ENCODE measurements at places on chromosomes 12 and 14.

DNA sequence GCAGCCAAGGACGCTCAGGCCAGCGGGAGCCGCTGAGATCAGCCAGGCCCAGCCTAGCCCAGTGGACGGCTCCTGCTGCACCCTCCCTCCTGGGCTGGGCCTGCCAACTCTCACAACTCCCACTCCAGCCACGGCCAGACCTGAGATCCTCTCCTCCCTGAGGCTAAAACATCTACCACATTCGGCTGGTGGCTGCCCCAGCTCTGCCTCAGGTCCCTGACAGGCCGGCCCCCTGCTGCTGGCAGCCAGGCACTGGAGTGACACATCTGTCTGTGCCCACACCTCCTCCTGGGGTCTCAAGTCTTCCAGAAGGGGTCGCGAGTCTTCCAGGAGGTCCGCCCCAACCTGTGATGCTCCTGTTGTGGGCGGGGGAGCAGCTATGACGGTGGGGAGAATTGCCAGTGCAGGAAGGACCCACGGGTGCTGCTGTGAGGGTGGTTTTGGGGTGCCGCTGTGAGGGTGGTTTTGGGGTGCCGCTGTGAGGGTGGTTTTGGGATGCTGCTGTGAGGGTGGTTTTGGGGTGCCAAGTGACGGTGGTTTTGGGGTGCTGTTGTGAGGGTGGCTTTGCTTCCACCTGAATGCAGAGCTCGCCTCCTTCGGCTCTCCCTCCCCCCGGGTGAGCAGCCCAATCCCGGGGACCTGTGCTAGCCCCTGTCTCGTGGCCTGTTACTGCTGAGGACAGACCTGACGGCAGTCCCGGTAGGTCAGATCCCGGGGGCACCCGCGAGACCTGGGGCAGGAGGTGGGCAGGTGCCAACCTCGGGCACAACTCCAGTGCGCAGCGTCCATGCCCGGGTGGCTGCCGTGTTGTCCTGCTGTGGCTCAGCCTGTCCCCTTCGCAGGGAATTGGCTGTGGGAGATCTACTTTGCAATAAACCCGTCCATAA, 27.5 kb upstream of the C14orf180 start:
- DNase-seq, result no peak

- DNase-seq, result no peak
These were observed 74.0 kb upstream of the G2E3 start for GRCh38 chr14:30484976-30485375.

DNA sequence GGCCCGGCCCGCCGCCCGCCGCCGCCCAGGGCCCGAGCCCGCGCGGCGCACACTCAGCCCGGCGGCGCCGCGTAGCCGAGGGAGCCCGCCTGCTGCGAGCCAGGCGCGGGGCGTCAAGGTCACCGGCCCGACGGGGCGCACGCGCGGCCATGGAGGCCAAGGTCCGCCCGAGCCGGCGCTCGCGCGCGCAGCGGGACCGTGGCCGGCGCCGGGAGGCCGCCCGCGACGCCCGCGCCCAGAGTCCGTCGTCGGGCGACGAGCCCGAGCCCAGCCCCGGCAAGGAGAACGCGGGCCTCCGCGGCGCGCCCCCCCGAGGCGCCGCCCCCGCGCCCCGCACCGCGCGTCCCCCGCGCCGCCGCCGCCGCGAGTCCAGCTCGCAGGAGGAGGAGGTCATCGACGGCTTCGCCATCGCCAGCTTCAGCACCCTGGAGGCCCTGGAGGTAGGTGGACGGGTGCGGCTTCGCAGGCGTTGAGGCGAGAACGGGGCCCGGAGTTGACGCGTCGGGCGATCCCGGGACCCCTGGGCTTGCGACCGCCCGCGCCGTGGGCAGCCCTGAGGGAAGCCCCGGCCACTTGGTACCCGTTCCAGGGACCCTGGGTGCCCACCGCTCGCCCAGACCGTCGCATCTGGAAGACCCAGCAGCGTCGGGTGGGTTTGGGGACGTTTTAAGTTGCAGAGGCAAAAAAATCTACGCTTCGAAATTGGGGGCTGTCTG, 629 bp downstream of the FBRSL1 start:
- DNase-seq, result peak; percentile 53

- no peak for DNase-seq
These were observed 55.3 kb upstream of the STON2 start for GRCh38 chr14:81455390-81455789.

- no peak for DNase-seq
These were observed 279.9 kb downstream of the GRIN2B start for GRCh38 chr12:13701502-13701901.

DNA sequence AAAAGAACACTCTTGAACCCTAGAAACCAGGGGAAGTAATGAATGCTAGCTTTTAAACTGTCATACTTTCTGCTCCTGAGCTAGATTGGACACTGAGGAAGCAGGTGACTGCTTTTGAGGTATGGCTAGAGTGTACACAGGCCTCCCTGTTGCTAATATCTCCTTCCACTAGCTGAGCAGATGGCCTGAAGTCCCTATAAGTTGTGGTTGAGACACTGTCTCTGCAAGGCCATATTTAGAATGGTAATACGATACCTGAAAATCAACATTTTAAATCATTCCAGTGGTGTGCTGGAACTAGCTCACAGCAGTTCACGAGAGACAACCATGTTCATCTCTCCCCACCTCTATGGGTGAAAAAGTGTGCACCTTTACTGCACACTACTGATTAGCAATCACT, 46.4 kb upstream of the BMP4 start:
- no peak for DNase-seq

GRCh38 chr14:100031506-100032281, 33.5 kb upstream of the EVL start:
- DNase-seq, result no peak

DNA sequence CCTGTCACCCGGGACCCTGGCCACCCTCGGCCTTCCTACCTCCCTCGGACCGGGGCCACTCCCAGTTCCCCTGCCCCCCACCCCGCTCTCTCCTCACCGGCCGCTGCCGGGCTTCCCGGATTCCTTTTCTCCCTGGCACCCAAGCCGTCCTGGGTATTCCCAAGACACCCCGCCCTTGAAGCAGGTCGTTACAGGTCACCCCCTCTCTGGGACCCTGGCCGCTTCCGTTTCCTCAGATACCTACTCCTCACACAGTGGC, 493 bp downstream of the NUMB start:
- no peak for DNase-seq

GRCh38 chr12:46569826-46570439, 197.4 kb upstream of the SLC38A2 start:
- no peak for DNase-seq

Data from neural progenitor cell (in vitro differentiated cells).